Mesothelial cell of epicardium (in vitro differentiated cells): ENCODE measurements at places on chromosomes 16 and 17. TPM values are rescaled to one million over a fixed set of nuclear protein-coding genes. Genes with fewer than 3 reads are reported as not detected.

CALB2 gene
- total RNA-seq, result 0.22 to 0.51 TPM (median 0.25 TPM) in 3 replicates

CD300C gene
- total RNA-seq, result not detected in 3 replicates

CYB561 gene
- 20.4 to 21.5 TPM (median 20.5 TPM) in 3 replicates for total RNA-seq

PIRT gene
- total RNA-seq, result not detected in 3 replicates

CSH2 gene
- total RNA-seq, result 0.43 to 0.66 TPM in 2 of 3 replicates, not detected in the other

FOXC2 gene
- total RNA-seq, result 10.4 to 12.3 TPM (median 11.7 TPM) in 3 replicates

MLKL gene
- not detected in 3 replicates for total RNA-seq

HOXB4 gene
- total RNA-seq, result 34.2 to 39.2 TPM (median 34.4 TPM) in 3 replicates

CCL15 gene
- total RNA-seq, result not detected in 3 replicates

CHST6 gene
- total RNA-seq, result 1.9 to 2.4 TPM (median 2.1 TPM) in 3 replicates

GPR179 gene
- total RNA-seq, result 0.22 to 0.77 TPM (median 0.25 TPM) in 3 replicates

GPR139 gene
- not detected in 3 replicates for total RNA-seq

ABCC3 gene
- 0.44 to 1.2 TPM (median 0.93 TPM) in 3 replicates for total RNA-seq

IRX3 gene
- 40.3 to 45.8 TPM (median 45.2 TPM) in 3 replicates for total RNA-seq

MPV17L gene
- total RNA-seq, result 3.1 to 3.9 TPM (median 3.5 TPM) in 3 replicates

TP53TG3B gene
- not detected in 3 replicates for total RNA-seq

COQ7 gene
- 29.2 to 31.7 TPM (median 31.3 TPM) in 3 replicates for total RNA-seq

KRTAP2-3 gene
- total RNA-seq, result 0.45 to 0.91 TPM (median 0.69 TPM) in 3 replicates

TACO1 gene
- 14.2 to 18.9 TPM (median 16.2 TPM) in 3 replicates for total RNA-seq

DPEP2NB gene
- not detected in 3 replicates for total RNA-seq

BRICD5 gene
- 11.9 to 14.4 TPM (median 13.0 TPM) in 3 replicates for total RNA-seq

KRTAP4-5 gene
- not detected in 3 replicates for total RNA-seq

CTRB1 gene
- not detected in 3 replicates for total RNA-seq

CLEC18A gene
- total RNA-seq, result 2.2 to 2.4 TPM (median 2.4 TPM) in 3 replicates

ZNF469 gene
- total RNA-seq, result 26.8 to 28.7 TPM (median 27.9 TPM) in 3 replicates

CLEC18C gene
- 0.16 TPM in 1 of 3 replicates, not detected in the others for total RNA-seq

ASIC2 gene
- total RNA-seq, result 3.4 to 3.5 TPM (median 3.4 TPM) in 3 replicates

LITAFD gene
- total RNA-seq, result not detected in 3 replicates

ZG16 gene
- 0.11 to 0.20 TPM (median 0.20 TPM) in 3 replicates for total RNA-seq

TAT gene
- 0.07 TPM in 1 of 3 replicates, not detected in the others for total RNA-seq

SCIMP gene
- not detected in 3 replicates for total RNA-seq

CASKIN1 gene
- 8.9 to 9.8 TPM (median 9.8 TPM) in 3 replicates for total RNA-seq

PERCC1 gene
- total RNA-seq, result not detected in 3 replicates

PDILT gene
- not detected in 3 replicates for total RNA-seq
